ENCODE measurements at places on chromosomes 7 and 10.
A peak's percentile ranks its signal among the peaks of the same experiment; 100 is the strongest.

DNA sequence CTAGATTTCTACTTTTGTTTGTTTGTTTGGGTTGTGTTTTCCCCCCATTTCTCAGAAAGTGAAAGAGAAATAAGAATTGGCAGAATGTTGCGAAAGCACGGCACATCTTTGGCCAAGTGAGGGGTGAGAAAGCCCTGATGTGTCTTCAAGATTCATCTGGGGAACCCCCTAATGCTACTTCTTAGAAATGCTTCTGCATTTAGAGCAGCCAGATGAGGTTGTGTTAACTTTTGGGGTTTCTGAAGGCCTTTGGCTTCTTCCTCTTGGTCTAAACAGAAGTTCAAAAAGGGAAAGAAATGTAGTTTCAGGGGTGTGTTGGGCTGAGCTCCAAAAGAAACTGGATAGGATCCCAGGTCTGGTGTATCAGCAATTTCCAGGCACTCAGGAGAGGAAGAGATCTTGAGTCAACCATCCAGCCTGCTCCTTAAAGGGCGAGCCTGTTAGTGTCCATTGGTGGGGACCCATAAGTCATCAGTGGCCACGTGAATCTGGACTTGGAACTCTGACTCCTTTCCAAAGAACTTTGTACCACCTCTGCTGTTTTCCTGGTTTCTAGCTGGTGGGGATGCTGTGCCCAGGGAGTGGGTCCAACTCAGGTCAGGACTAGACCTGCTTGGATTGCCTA, 6.5 kb downstream of the DUSP5 start:
- no peak for DNase-seq

- no peak for DNase-seq
Observed at GRCh38 chr7:94669773-94670495, 14.0 kb upstream of the SGCE start.

GRCh38 chr10:116888380-116889055, 39.2 kb downstream of the ENO4 start:
- peak; percentile 53 for DNase-seq

DNA sequence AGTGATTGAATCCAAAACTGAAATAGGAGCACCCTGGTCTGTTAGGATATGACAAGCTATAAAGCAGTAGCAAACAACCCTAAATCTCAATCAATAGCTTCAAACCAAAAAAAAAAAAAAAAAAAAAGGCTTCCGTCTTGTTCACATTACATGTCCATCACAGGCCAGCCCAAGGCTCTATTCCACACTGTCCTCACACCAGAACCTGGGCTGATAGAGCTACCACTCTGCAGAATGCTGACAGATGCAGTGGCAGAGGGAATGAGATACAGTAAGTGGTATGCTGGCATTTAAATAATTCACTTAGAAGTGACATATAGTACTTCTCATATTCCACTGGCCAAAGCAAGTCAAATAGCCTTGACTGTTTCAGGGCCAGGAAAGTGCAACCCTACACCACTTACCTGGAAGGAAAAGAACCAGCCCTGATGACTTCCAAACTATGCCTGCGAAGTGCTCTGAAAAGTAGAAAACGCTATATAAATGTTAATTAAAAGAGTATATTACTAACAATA, 5.8 kb downstream of the CDCA7L start:
- no peak for DNase-seq

DNA sequence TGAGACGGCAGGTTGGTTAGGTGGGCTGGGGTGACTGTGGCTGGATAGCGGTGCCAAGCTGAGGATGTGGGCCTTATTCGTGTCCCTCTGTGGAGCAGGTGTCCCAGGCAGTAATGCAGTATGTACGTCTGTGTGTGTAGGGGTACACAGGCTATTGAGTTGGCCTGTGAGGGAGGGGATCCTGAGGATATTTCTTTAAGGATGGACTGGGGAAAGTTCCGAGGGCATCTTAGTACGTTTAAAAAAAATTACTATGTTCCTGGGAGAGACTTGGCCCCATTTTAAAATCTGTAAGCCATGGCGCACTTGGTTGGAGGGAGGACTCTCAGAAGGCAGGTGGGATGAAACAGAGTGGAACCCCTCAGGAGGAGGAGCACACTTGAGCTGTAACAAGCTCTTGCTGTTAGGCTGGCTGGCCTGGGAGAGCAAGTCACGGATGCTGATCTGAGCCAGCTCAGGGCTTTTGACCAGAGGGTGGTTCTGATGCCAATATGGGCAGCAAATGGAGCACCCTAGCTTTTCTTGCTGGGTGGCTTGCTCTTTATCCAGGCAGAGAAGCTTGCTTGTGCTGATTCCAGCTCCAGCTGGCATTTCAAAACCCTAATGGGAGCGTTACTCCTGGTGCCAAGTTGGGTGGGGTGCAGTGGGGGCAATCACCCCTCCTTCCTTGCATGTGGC, 765 bp downstream of the WBP1L start:
- DNase-seq: no peak

GRCh38 chr10:132449051-132449810, 52.2 kb downstream of the PWWP2B start:
- no peak for DNase-seq

DNA sequence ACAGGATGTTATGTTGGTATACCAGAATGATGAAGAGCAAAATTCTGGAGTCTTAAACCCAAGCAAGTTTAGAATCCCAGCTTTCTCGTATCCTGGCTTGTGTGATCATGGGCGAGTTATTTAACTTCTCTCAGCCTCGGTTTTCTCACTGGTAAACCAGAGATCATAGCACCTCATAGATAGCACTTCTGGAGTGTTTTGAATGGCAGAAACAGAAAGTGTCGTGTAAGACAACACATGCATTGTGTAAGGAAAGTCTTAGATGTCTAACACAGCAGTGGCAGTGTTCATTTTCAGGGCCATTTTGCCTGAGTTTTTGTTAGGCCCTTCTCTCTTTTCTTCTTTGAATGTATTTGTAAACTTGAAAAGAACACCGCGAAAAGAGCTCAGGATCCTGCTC, 465.1 kb downstream of the AUTS2 start:
- no peak for DNase-seq

All from HS-27A (cell line).